ENCODE measurements at places on chromosomes 11 and 22.

- no peaks in the 10 kb centered on the region for H3K27me3 ChIP-seq
- H3K4me1 ChIP-seq = peaks cover 23% of the 10 kb centered on the region
- H3K4me3 ChIP-seq = no peak overlapping the region
- H3K27ac ChIP-seq = no peak overlapping the region
- H3K36me3 ChIP-seq = no peaks in the 10 kb centered on the region
Measured at GRCh38 chr22:37672206-37672919, 3.1 kb upstream of the LGALS1 start.

GRCh38 chr11:134686460-134687061 lies 274.5 kb upstream of the B3GAT1 start:
- no peaks in the 10 kb centered on the region for H3K36me3 ChIP-seq
- DNase-seq = no peak
- H3K4me1 ChIP-seq = no peaks in the 10 kb centered on the region
- H3K27ac ChIP-seq = no peak overlapping the region
- no peak overlapping the region for H3K4me3 ChIP-seq
- peaks cover 36% of the 10 kb centered on the region for H3K27me3 ChIP-seq

DNA sequence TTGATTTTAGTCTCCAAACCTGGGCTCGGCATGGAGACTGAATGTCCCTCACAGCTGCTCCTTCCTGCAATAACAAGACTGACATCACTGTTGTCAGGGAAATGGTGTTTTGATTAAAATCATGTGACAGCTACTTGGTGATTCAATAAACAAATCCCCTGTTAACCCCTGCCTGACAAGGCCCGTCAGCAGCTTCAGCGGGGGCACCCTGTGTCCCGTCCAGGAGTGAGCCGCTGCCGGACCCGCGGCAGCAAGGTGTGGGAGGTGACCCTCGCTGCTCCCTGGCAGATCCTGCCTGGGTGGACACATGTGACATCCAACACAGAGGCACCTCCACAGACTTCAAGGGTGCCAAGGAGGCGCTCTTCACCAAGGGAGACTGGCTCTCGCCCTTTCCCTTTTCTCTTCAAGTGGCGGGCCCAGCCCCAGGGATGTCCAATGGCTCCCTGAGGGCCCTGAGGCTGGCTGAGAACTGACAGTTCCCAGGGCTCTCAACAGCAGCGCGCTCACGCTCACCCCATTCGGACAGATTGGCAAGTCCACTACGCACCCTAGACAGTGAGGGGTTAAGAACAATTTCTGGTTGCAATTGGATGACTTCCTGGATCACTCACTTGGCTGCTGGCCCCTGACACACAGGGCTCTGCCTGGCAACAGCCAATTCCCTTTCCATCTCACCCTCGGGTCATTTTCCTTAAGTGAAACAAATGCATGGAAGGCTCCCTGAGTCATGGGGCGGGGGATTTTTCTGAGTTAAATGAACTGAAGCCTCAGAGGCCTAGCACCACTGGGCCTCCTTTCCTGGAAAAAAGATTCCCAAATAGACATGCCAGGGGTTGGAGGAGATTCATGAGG lies 30.7 kb downstream of the PPP2R1B start:
- H3K36me3 ChIP-seq = peaks cover 1% of the 10 kb centered on the region
- no peak overlapping the region for H3K4me3 ChIP-seq
- H3K27ac ChIP-seq = no peak overlapping the region
- DNase-seq = no peak
- H3K4me1 ChIP-seq = peaks cover under 1% of the 10 kb centered on the region

- no peak overlapping the region for H3K27ac ChIP-seq
- no peaks in the 10 kb centered on the region for H3K36me3 ChIP-seq
- H3K4me3 ChIP-seq = no peak overlapping the region
- peaks cover 2% of the 10 kb centered on the region for H3K27me3 ChIP-seq
Measured at GRCh38 chr11:131924001-131924400, 553.6 kb downstream of the NTM start.

- H3K27ac ChIP-seq = no peak overlapping the region
- H3K4me1 ChIP-seq = peaks cover 4% of the 10 kb centered on the region
- peaks cover 5% of the 10 kb centered on the region for H3K36me3 ChIP-seq
Measured at GRCh38 chr22:37965940-37966664, 12.6 kb downstream of the POLR2F start.

Measured in natural killer cell treated with Interleukin-12 subunit alpha and Interleukin-12 subunit beta and Interleukin-15 and Interleukin-18, amount 100 ng/mL, for 72 hours (primary cell).